ENCODE measurements at places on chromosomes 1 and 21.

- DNase-seq: no peak
Observed at GRCh38 chr21:28174701-28175100, 818.0 kb downstream of the LTN1 start.

- no peak for DNase-seq
Observed at GRCh38 chr1:85243372-85243771, 16.1 kb downstream of the C1orf52 start.

GRCh38 chr1:201376464-201377374 is 761 bp downstream of the TNNT2 start:
- DNase-seq: no peak

DNA sequence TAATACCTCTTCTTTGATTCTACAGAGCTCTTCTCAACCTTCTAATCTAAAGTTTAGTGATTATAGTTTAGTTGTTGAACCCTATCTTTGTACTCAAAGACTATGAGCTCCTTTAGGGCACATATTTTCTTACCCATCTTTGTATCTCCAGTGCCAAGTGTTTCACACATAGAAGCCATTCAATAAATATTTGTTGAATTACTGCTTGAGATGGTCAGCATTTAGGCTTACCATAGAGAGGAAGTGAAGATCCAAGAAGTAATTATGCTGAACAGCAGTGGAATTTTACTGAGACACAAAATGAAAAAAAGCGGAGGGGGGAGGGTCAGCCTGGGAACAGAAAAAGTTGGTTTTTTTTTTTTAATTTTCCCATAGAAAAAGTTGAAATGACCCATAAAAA is 21.9 kb downstream of the PIK3R3 start:
- DNase-seq: no peak

DNA sequence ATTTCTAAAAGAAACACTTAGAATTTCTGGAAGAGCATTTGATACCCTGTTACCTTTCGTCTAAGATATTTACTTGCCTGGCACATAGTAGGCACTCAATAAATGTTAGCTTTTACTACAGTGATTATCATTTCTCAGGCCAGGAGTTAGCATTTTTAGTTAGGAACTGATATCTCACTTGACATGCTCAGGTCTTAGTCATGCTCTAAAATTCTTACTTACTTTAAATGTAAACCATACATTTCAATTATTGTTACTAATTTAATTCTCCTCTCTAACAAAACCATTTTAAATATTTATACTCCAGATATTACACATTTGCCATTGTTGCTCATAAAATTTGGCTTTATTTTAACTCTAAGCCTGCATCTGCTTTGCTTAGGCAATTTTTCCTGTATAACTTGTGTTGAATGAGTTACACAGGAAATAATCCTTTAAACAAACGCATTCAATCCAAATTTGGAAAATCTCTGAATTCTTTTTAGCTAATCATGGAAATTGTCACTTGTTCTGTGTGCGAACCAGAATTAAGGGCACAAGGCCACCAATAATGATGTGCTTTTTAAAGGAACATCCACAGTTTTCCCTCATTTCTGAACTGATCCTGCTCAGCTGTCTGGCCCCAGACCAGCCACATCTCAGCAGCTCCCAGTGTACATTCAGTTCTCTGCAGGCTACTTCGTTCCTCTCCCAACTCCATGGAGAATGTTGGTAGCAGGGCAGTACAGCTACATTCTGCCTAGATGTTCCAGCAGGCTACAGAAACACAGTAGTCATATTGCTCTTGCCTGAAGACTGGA is 15.6 kb downstream of the NIBAN1 start:
- no peak for DNase-seq

DNA sequence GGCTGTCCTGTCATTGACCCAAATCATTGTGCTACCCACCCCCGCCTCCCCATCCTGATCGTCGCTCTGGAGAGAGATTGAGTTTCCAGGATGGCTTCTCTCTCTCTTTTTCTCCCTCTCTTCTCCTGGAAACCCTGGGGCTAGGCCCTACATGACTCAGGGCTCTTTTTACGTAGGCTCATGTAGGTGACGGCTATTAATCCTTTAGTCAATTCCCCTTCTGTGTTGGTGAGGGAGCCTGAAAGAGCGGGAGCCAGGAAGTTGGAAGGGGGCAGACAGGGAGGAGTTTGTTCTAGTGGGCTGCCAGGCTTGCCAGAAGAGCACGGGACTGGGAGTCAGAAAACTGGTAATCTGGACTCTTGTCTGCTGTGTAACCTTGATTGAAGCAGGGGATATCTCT is 9.7 kb downstream of the ATP2B4 start:
- no peak for DNase-seq

GRCh38 chr1:228374711-228375577 is 31.7 kb downstream of the TRIM11 start:
- DNase-seq: no peak

- no peak for DNase-seq
Observed at GRCh38 chr1:17831597-17831996, 76.5 kb downstream of the ACTL8 start.

GRCh38 chr1:153921080-153921802 is 1.5 kb downstream of the GATAD2B start:
- no peak for DNase-seq

DNA sequence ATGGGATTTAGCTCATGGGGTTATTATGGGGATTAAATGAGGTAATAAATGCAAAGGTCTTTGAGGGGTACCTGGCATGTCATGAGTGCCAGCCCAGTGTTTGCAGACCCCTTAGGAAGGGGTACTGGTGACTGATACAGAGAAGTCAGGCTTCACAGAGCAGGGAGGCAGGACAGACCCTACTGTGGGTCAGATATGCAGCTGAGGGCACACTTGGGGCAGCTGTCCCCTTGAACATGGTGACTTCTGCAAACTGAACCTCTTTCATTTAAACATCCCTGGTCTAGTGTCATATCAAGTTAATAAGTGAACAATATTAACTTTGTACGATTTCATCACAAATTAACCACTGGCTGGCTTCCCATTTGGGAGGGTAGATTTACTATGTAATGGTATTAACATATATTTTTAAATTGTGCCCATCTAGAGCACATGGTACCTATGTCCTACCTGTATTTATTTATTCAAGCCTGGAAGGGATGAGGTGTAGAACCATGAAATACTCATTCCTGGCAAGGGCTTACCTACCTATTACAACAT is 25.9 kb downstream of the STPG1 start:
- no peak for DNase-seq

GRCh38 chr1:180505732-180506335 is 3.5 kb upstream of the ACBD6 start:
- no peak for DNase-seq

GRCh38 chr1:5394111-5394510 is 598.1 kb downstream of the NPHP4 start:
- no peak for DNase-seq

DNA sequence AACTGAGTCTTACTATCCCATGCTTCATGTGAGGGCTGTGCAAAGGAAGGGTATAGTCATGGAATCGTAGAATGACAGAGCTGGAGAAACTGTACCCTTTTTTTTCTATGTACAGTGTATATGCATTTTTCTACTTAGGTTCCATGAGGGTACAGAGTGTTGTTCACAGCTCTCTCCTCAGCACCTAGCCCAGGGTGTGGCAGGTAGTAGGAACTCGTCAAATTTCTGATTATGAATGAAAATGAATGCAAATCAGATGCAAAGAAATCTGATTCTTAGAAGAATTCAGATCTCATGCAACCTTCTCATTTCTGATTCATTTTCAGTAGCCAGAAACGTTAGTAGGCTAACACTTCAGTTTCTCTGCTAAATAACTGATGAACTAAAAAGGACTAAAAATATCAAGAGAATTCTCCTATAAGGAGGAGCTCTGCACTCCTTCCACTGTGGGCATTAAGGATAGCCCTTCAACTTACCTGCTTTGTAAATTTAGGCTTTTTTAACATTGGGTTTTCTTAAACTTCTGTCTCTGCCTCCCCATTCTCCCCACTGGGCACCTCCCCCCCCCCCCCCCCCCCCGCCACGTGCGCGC is 18.0 kb upstream of the HHAT start:
- DNase-seq: no peak

GRCh38 chr1:84869720-84870119 is 23.3 kb downstream of the LPAR3 start:
- DNase-seq: no peak

DNA sequence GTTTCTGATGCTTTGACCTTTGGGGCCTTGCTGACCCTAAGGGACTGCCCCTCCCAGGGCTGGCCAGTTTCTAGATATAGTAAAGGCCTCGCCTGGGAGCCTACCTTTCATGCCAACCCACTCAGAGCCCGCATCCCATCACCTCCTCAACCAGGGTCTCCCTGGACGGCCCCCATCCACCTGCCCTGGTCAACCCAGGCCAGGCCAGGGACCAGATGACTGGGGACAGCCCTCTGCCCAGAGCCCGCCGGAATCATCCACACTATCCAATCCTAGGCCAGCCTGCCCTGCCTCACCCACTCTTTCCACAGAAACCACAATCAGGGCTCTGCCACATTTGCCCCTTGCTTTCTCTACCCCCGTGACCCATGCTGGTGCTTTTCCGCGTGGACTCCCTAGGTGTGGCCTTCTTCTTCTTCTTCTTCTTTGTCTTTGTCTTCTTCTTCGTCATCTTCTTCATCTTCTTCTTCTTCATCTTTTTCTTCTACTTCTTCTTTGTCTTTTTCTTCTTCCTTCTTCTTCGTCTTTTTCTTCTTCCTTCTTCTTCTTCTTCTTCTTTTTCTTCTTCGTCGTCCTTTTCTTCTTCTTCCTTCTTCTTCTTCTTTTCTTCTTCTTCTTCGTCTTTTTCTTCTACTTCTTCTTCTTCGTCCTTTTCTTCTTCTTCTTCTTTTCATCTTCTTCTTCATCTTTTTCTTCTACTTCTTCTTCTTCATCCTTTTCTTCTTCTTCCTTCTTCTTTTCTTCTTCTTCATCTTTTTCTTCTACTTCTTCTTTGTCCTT is 11.5 kb upstream of the H6PD start:
- DNase-seq: no peak

- DNase-seq: no peak
Observed at GRCh38 chr1:167708940-167709389, 12.8 kb upstream of the MPZL1 start.

DNA sequence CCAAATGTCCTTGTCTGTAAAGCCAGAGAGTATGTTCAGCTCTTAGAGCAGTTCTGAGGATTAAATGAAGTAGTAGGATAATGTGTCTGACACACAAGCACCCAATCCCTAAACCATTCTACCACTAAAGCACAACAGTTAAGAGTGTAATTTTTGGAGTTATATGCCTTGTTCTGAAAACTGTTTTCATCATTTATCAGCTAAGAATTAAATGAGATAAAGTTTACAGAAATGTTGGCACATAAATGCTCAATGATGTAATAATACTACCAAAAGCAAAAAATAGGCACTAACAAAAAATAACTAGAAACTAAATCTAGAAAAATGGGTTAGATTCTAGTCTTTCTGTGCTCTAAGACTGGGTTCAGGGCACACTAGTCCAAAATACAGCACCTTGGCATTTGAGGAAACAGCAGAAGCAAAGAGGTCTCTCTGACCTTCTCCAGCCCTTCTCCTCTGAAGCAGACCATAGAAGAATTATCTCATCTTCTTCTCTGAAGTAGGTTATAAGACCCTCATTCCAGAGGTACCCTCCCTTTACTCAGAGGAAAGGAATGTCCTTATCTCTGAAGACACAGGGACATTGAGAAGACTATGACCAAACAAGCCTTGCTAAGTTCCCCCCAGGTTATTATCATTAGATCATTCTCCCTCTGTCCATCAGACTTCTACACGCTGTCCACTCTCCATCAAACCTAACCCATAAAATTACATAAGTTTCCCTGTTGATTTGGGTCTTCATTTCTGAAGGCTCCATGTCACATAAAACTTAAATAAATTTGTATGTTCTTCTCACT is 20.6 kb downstream of the ABL2 start:
- DNase-seq: no peak

Data from stimulated activated CD4-positive, alpha-beta T cell treated with anti-CD3 and anti-CD28 coated beads, TNF-alpha, amount 100 ng/mL, for 4 hours (primary cell).